ENCODE measurements at places on chromosomes 2 and 18.
A peak's percentile ranks its signal among the peaks of the same experiment; 100 is the strongest.

- no peak for DNase-seq
These were observed 851.1 kb downstream of the SLC4A3 start for GRCh38 chr2:220478305-220479058.

DNA sequence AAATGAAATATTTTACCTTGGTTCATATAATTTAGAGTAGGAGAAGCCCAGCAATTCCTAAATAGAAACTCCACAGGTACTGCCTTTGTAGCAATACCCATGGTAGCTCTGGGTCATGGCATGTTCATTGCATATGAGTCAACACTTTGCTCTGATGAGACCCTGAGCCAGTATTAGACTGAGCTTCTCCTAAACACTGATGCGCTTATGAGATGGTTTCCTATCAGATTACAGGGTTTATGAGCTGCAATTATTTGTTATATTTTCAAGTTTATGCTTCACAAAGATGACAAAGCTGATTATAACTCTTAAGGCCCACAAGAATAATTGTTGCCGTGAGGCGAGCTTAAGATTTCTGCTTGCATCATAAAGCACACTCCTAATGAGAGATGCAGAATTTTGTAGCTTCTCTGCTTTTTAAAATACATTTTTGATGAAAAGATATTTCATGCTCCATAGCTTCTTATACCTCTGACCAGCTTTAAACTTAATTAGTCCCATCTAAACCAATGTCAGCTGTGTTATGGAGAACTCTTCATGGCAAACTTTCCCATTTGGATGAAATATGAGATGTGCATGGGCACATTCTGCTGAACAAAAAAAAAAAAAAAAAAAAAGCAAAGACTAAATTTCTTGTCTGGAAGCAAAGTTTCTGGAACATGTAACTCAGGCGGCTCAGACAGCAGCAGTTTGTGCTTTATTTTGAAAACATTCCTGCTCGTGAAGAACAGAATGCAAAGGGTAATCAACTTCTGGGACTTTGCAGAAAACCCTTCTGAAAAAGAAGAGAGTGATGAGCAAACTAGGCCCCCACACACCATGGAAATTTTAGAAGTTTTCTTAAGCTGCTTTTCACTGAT is 162.6 kb downstream of the KCNE4 start:
- no peak for DNase-seq

GRCh38 chr2:120246546-120247300 is 5.9 kb upstream of the RALB start:
- DNase-seq = peak; percentile 75

DNA sequence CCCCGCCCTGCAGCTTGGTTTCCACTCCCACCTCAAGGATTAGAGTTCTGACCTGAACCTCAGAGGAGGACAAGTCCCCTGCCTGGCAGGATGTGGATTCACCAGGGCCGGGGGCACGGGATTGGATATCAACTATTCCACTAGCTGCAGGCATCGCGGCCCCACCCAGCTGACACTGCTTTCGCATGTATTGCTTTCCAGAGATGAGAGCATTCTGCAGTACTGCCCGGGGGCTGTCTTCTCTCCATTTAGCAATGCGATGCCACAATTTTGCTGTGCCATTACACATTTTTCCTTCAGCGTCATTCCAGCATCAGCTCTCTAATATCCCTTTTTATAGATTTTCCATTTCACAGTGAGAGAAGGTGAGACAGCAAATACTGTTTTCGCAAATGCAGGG is 42.0 kb downstream of the CTIF start:
- DNase-seq = no peak

DNA sequence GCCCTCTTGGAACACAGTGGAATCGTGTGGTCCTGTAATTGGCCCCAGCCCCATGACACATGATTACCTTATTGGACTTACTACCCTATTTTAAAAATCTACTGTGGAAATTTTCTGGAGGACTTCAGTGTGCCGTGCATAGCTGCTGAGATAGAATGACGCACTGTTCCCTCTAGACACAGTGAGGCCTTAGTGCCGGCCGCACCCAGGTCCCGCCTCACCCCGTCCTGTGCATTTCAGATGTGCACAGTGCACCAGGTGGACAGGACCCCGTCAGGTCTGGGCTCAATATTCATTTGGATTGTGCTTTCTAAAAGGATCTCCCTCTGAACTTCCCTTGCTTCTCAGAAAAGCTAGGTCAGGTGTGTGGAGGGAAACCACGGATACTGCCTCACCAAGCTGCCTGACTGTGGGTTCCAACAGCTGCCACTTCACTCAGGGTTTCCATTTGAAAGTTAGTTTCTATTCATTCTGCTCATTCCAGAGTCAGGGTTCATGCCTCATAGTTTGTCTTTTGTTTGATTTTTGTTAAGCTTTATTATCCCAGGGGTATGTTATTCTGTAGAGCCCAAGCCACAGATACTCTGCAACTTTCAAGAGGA is 155.8 kb downstream of the PTGR3 start:
- DNase-seq = no peak

DNA sequence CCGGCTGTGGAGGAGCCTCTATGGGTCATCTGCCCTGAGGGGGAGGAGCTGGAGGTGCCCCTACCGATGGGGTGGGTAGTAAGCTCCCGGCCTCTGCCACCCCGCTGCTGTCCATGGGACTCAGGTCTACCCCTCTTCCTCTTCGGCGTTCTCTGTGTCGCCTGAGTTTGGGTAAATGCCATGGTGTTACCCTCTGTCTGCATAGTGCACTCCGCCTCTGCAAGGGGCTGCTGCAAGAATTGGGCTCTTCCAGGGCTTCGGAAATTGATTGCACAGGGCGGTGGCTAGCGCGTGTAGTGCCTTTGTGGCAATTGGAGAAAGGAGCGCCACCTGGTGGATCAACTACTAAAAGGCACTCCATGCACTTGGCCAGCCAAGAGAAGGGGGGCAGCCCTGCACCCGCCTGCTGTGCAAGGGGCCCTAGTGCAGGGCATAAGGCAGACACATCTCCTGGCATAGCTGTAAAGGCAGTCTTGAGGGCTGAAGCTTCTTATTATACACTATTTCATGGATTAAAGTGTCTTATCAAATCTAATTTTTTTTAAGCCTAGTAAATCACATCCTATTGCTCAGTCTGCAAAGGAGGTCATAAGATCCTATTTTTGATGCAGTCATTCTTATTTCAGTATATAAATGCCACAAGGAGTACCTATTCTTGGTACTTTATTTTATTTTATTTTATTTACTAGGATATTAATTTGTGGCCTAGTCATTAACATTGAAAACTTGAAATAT is 308.9 kb downstream of the PDE11A start:
- DNase-seq = peak; percentile 9

DNA sequence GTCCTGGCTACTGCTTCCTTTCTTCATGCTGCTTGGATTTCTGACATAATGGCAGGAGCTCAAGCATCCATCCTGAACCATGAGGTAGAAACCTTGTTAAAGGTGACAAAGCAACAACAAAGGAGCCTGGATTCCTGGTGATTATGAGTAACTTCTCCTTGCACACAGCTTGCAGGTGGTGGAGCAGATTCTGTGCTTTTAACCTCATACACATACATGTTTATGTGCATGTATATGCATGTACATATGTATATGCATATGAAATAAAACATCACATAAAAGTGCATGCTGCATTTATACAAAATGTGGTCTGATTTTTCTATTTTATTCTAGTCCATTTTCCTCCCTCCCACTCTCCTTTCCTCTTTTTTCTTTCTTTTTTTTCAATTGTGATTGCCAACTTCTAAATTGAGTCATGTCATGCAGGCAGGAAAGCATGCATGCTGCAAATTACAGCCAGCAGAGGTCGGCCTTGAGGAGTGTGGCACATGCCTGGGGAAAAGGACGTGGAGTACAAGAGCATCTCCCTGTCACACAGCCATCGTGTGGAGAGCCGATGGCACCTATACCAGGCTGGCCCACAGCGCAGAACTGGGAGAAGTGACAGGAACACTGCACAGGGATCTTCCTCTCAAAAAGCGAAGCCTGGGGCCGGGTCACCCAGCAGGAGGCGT is 17.9 kb downstream of the LCT start:
- no peak for DNase-seq

- DNase-seq = no peak
These were observed 201.3 kb downstream of the EPHA4 start for GRCh38 chr2:221370857-221371211.

- no peak for DNase-seq
These were observed 434.7 kb downstream of the EPHA4 start for GRCh38 chr2:221137385-221137784.

- no peak for DNase-seq
These were observed 166.9 kb upstream of the KLF7 start for GRCh38 chr2:207332480-207333212.

DNA sequence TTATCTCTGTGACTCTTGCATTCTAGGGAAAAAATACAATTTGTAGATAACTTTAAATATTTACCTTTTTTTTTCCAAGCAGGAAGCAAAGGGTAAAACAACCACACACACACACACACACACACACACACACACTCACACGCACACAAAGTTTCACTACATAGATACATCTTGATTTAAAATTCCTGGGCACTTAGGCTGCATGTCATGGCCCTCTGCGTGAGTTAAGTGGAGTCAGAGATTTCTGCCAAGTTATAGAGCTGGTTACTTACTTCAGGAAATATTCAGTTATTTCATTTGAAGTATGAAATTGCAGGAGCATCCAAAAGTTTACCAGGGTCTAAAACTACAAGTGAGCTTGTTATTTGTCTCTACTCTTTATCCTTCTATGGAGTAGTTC is 612.0 kb downstream of the IRS1 start:
- DNase-seq = no peak

GRCh38 chr2:25177211-25177611 is 8.8 kb upstream of the POMC start:
- DNase-seq = no peak

GRCh38 chr2:70715071-70715985 is 52.7 kb downstream of the ADD2 start:
- DNase-seq = no peak

DNA sequence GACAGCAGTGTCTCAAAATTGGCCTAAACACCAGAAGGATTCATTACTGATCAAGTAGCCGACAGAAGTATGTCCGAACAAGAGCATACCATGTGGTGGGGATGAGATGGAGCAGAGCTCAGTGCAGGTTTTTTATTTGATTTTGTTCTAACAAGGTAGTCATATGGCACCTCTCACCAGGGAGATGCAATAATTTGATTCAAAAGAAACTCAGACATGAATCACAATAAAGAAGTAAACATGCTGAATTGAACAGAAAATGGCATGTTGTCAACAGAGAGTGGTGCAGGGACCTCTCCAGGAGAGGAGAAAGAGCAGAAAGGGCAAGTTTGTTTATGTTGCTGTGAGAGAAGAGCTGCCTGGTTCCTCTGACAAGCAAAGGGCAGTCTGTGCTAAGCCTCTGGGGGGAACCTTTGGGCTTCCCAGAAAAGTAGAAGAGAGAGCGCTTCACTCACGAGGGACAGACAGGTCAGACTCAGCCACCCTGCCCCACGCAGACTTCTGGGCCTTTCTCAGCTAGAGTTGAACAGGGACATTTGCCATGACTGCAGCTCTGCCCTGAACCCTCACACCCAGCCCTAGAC is 351.3 kb upstream of the RAB12 start:
- no peak for DNase-seq

GRCh38 chr2:43758739-43759138 is 15.1 kb upstream of the DYNC2LI1 start:
- no peak for DNase-seq

DNA sequence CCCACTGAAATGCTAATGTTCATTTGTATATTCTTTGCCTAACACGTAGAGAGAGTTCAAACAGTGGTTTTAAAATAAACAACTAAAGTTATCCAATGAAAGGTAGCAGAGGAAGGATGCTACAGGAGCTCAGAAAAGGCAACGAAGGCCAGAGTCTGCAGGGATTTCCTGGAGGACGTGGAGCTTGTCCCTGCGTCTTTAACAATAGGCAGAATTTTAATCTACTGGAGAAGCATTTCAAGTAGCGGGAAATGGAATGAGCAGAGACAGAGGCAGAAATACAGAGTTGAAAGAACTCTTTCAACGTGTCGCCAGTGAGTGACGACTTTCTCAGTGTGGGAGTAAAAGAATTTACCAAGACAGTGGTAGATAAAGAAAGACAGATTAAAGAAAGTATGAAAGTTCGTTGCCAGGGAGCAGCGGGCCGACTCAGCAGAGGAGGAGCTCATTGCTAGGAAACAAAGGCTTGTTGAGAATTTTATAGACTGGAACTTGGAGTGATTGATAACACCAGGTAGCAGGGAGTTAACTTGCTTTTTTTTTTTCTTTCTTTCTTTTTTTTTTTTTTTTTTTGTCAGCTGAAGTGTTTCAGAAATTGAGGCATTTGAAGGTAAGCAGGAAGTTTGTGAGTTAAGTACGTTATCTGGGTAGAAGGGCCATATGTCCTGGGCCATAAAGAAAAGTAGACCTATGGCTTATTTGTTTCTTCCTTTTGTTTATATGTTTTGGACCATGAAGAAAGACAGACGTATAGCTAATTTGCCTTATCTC is 625 bp upstream of the NBAS start:
- DNase-seq = peak; percentile 69

- no peak for DNase-seq
These were observed 11.2 kb downstream of the VIL1 start for GRCh38 chr2:218429911-218430692.

GRCh38 chr2:241843321-241844065 is 15.2 kb downstream of the PDCD1 start:
- no peak for DNase-seq

DNA sequence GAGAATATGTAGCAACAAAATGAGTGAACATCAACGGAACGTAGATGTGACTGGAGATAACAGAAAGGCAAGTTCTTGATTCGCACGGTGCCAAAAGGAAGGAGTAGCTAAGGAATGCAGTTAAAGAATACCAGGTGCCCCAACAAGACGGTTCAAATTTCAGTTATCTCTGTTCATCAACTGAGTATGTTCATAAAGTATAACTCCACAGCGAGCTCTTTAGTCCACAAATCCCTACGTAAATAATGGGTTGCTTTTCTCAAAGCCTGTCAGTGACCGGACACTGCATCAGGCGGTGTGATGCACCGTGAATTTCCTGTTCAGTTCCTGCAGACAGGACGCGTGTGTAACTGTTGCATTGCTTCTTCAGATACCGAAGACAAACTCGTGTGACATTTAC is 91.8 kb downstream of the NOL10 start:
- DNase-seq = no peak

- DNase-seq = no peak
These were observed 439.1 kb downstream of the TSN start for GRCh38 chr2:122194546-122194945.

DNA sequence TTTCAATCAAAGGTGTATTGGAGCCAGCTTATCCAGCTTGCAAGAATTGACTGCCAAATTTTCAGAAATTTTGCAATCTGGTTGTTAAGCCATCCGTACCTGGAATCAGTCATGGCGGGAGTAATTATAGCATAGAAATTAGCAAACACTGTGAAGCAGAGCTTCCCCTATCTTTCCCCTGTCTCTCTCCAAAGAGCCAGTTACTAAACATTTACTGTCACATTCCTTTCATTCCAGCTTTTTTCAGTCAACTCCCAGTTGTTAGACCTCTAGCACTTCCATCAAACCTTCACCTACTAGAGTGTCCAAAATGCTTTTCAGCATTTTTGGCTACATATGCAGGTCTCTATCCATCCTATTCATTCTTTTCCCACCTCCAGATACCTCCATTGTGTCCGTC is 137.4 kb downstream of the MC4R start:
- DNase-seq = no peak

- no peak for DNase-seq
These were observed 2.9 kb upstream of the BCL2L11 start for GRCh38 chr2:111117598-111118480.
